Stimulated activated CD8-positive, alpha-beta memory T cell treated with anti-CD3 and anti-CD28 coated beads, Interleukin-2, amount 100 ng/mL, for 48 hours (primary cell): ENCODE measurements at places on chromosomes 2 and 18.

DNA sequence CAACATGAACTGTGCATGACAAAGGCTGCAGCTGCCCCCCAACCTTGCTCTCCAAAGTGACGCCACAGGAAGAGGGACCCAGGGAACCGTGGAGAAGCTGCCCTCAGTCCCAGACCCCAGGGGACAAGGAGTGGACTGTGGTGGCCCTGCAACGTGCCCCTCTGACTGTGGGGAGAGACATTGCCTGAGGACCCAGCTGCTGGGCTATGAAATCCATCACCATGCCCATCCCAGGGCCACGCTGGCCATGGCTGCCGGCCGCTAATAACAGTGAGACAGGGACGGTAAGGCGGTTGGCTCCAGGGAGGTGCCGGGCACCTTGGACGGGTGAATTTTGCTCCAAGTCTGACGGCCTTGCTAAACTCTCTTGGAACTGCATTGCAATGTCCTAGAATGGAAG, 211.3 kb upstream of the HDAC4 start:
- DNase-seq: no peak

DNA sequence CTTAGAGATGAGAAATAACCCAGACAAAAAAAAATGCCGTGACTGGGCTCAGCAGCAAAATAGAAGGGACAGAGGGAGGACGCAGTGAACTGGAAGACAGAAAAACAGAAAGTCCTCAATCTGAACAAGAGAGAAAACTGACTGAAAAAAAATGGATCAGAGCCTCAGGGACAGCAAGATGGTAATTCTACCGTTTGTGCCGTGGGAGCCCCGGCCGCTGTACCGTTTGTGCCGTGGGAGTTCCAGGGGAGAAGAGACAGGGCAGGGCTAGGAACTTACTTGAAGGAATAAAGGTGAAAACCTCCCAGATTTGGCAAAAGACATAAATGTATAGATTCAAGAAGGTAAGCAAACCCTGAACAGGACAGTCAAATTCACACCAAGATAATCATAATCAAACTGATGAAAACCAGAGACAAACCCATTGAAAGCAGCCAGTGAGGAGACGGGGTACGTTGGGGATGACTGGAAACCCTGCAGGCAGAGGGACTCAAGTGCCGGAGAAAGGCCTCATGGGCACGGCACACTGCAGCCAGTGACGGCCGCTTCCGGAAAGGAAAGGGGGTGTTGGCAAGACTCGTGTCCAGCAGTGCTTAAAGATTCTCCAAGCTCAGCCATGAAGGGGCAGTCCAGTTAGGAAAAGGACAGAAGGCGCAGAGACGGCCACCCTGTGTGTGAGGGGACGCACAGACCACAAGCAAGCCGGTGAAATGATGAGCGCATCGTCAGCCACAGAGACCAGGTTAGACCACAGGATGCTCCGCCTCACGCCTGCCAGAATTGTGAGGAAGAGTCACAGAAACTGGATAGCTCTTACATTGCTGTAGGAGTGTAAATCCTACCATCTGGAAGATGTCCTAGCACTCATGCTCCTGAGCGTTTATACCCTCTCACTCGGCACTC, 40.0 kb upstream of the NFATC1 start:
- DNase-seq: no peak

- no peak for DNase-seq
Measured at GRCh38 chr2:167916756-167917155, 330.6 kb downstream of the STK39 start.

- DNase-seq: no peak
Measured at GRCh38 chr2:181072486-181073235, 92.3 kb downstream of the UBE2E3 start.

- DNase-seq: no peak
Measured at GRCh38 chr18:55906536-55906935, 318.5 kb upstream of the TCF4 start.

GRCh38 chr2:72040629-72041571, 106.8 kb downstream of the CYP26B1 start:
- no peak for DNase-seq

DNA sequence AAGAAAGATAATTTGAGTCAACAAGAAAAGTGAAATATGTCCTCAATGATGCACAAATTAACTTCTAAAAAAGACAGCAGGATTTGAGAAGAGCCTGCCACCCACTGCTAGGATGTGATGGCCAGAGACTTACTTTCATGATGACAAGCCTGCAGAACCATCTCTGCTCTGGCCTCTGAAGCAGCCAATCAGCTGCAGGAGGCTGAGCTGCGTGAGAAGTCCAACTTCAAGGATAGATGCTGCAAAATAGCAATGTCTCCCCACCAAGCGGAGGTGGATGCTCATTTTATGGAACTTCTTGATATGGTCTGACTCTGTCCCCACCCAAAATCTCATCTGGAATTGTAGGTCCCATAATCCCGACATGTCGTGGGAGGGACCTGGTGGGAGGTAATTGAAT, 53.1 kb downstream of the CYRIA start:
- no peak for DNase-seq

GRCh38 chr2:20485612-20486388, 38.9 kb downstream of the RHOB start:
- no peak for DNase-seq

DNA sequence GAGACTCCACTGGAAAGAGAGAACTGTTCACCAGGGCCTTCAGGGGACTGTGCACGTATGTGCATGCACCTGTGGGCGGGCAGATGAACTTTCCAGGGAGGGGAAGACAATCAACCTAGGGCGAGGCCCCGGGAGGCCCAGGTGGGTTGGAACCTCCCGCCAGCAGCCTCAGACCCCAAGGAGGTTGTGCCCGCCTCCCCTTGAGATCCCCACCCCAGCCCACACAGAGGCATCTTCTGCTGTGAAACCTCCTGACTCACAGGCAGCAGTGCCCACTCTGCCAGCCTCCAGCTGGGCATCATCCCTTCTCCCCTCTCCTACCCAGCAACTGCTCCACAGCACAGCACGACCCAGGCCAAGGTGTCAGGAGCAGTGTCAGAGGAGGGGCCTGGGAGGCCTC, 54.4 kb downstream of the FAM178B start:
- no peak for DNase-seq

GRCh38 chr2:80852808-80853139, 548.2 kb upstream of the LRRTM1 start:
- no peak for DNase-seq

GRCh38 chr2:6654279-6654678, 211.4 kb downstream of the CMPK2 start:
- DNase-seq: no peak

- DNase-seq: no peak
Measured at GRCh38 chr2:41510108-41510507, 537.7 kb upstream of the PKDCC start.

DNA sequence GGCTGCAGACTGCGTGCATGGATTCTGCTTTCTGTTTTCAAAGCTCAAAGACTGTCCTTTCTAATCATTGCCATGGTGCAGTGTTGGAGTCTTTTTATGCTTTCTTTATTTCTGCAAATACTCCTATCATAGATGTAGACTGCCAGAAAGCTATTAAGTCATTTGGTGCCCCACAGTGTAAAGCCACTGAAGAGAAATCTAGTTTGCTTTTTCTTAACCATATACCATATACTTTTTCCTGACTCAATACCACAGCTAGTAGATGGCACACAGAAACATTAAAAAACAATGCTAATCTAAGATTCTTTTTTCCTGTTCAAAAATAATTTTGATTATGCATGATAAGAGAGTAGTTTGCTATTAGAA, 109.9 kb upstream of the RAB27B start:
- DNase-seq: no peak

GRCh38 chr2:101083613-101084012, 67.6 kb downstream of the TBC1D8 start:
- no peak for DNase-seq

- no peak for DNase-seq
Measured at GRCh38 chr2:9815844-9816279, 27.4 kb upstream of the TAF1B start.

DNA sequence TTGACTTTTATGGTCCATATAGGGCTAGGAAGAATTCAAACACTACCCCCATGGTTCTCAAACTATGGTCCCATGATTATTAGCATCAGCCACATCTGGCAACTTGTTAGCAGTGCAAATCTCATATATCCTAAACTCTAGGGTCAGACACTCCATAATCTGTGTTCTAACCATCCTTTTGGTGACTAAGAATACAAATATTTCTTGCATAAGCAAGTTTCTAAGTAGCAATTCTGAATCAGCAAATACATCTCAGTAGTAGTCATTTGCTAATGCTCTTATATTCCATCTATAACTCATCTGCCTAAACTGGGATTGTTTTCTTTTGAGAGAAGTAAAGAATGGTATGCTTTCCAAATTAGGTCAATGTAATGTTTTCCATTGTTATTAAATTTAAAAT, 447.3 kb downstream of the TMX3 start:
- no peak for DNase-seq

GRCh38 chr2:102460467-102460866, 12.6 kb upstream of the SLC9A4 start:
- no peak for DNase-seq

- no peak for DNase-seq
Measured at GRCh38 chr2:201203916-201204654, 21.1 kb downstream of the CASP10 start.

DNA sequence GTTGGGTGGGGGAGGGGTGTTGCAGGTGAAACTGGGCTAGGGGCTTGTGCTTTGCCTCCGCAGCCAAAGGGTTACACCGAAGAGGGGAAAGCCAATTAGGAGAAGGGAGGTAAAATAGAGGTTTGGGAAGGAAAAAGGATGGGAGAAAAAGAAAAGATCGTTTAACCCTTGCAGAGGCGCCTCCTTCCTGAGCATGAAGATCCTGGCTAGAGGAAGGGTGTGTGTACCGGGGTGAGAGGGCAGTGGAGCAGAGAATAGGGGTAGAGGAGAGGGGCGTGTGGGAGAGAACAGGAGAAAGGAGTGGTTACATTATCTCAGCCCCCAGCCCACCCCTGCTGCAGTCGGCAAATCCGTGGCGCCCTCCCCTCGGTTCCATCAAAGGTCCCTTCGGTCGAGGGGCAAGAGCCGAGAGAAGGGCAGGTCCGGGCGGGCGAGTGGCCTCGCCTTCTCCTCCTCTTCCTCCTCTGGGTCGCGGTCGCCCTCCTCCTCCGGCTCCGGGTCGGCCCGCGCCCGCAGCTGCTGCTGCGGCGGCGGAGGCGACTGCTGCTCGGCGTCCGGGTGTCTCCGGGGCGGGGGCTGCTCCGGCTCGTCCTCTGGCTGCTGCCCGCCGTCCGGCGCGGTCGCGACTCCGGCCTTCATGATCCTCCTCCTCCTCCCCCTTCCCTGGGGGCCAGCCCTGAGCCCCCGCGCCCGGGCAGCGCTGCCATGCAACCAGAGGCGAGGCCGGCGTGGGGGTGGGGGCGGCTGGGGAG, 1.1 kb downstream of the MARCHF4 start:
- DNase-seq: no peak

- no peak for DNase-seq
Measured at GRCh38 chr18:76708722-76709353, 113.5 kb upstream of the ZNF236 start.
